ENCODE measurements at places on chromosomes 11 and 22. TPM values are rescaled to one million over a fixed set of nuclear protein-coding genes. Genes with fewer than 3 reads are reported as not detected.

GRCh38 chr22:33112580-33112979 is 54.4 kb upstream of the SYN3 start:
- no peak for DNase-seq

GRCh38 chr11:65398362-65398910 is 12.0 kb downstream of the FRMD8 start:
- DNase-seq = no peak

DNA sequence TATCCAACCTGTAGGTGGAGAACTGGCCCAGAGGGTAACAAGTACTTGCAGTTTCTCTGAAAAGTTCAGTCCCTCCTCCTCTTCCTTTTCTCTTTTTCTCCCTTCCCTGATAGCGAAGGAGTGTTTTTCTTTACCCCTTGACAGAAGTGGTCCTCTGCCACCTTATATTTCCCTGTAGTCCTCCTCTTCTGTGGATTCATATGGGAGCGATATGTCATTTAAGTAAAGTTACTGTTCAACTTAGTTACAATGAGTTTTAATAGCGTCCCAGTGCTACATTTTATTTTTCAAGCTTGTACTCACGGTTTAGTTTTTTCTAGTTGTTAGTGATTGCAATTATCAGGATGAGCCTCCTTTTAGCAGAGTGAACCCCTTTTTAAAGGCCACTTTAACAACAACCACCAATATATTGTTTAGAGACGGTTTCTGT is 1.4 kb downstream of the PCF11 start:
- DNase-seq = no peak

- no peak for DNase-seq
These were observed 773.2 kb downstream of the KCNA4 start for GRCh38 chr11:29243616-29244015.

- DNase-seq = no peak
These were observed 324.0 kb upstream of the PLET1 start for GRCh38 chr11:112584672-112585071.

The B4GAT1 gene
- polyA plus RNA-seq = 26.4 TPM

The GGTLC2 gene
- polyA plus RNA-seq = not detected

DNA sequence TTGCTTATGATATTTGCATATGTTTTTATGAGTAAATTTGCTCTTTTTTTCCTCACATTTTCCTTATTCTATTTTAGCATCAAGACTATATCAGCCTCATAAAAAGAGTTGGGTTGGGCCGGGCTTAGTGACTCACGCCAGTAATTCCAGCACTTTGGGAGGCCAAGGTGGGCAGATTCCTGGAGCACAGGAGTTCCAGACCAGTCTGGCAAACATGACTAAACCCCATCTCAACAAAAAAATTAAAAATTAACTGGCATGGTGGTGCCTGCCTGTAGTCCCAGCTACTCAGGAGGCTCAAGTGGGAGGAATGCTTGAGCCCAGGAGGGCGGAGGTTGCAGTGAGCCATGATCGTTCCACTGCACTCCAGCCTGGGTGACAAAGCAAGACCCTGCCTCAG is 148.8 kb upstream of the ANO5 start:
- no peak for DNase-seq
